ENCODE measurements at places on chromosomes 6 and 20.

- DNase-seq = no peak
Measured at GRCh38 chr20:10864076-10864672, 190.4 kb upstream of the JAG1 start.

- no peak for DNase-seq
Measured at GRCh38 chr6:105324386-105324950, 78.4 kb downstream of the PREP start.

GRCh38 chr6:44733868-44734267 lies 346.4 kb downstream of the CDC5L start:
- DNase-seq = no peak

- no peak for DNase-seq
Measured at GRCh38 chr6:114389111-114389510, 46.3 kb upstream of the HS3ST5 start.

DNA sequence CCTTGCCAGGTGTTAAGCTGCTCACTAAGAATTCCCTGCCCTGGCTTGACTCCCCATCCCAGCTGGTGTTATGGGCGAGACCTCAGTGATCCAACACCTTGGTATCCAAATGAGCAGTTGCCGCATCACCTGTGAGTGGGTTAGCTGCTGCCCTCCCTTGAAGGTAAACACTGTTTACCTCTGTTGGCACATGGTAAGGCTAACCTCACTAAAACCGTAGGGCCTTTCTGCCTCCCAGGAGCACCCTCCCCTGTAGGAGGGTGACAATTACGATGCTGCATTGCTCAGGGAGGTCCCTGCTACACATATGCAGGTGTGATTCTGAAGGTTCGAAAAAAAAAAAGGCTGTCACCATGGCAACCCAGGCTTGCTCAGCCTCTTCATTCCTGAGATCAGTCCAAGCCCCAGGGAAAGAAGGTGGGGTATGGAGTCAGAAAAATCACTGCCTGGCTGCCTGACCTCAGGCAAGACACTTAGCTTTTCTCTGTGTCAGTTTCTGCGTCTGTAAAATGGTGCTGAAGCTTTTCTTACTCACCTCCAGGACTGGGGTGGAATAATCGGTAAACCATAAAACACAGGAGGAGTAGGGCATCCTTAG lies 19.5 kb downstream of the PNPLA1 start:
- no peak for DNase-seq

- DNase-seq = no peak
Measured at GRCh38 chr6:540490-540889, 116.4 kb downstream of the HUS1B start.

GRCh38 chr6:122033564-122034181 lies 365.8 kb upstream of the HSF2 start:
- DNase-seq = no peak
